ENCODE measurements at places on chromosomes 6 and 20.
A peak's percentile ranks its signal among the peaks of the same experiment; 100 is the strongest.

DNA sequence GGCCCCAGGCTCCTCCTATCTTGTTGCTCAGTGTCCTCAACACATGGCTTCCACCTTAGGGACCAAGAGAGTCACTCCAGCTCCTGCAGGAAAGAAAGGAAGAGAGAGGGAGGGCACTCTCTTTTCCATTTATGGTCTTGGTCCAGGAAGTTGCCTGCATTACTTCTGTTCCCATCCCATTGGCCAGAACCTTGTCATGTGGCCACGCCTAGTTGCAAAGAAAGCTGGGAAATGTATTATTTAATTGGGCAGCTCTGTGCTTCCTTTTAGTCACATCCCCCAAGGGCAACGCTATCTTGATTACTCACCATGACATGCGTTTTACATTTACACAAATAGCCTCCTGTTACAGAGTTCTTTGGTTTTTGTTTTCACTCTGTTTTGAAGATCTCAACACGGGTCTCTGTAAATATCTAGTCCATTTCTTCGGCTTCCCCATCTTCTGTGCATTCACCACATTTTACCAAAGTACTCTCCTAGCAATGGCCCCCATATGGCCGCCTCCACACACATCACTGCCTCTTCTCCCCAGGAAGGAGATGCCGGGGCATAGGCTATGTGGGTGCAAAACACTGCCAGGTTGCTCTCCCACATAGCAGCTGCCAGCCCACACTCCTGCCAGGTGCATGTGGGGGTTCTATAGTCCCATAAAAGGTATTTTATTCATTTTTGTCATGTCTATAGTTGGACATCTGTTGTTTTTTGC, 35.7 kb upstream of the ZMYND8 start:
- no peak for DNase-seq

DNA sequence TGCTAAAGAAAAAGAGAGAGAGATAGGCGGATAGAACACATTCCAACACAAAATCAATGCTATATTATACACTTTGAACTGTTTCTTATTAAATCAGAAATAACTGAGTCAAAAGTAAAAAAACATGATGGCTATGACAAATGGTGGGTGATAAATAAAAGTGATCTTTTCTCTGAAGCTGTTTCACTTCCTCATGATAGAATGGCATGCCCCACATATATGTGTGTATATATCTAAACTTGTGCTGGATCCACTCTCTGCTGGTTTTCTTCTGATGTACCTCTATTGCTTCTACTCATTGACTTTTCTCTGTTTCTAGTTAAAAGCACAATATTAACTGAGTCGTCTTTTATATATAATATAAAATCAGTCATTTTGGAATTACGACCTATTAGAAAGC, 429.9 kb downstream of the PKHD1 start:
- no peak for DNase-seq

DNA sequence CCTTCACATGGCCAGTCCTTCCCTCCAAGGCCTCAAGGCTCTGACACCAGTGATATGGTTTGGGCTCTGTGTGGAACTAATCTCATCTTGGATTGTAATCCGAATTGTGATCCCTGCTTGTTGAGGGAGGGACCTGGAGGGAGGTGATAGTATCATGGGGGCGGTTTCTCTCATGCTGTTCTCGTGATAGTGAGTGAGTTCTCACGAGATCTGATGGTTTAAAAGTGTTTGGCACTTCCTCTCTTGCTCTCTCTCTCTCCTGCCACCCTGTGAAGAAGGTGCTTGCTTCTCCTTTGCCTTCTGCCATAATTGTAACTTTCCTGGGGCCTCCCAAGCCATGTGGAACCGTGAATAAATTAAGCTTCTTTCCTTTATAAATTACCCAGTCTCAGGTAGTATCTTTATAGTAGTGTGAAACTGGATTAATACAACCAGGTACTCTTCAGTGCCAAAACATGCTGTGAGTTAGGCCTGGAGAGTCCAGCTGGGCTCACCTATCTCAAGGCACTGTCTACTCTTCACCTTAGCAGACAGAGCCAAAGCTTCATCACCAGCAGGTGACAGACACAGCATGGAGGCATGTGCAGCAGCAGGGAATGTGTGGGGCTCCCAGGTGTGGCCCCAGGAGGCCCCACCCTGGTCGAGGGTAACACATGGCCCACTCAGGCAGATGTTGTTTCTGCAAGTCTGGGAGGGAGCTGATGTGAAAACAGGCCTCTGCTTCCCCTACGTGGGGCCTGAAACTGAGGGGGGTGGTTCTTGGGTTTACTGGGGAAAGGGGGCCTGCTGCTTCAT, 97.5 kb upstream of the CDYL start:
- DNase-seq: no peak

DNA sequence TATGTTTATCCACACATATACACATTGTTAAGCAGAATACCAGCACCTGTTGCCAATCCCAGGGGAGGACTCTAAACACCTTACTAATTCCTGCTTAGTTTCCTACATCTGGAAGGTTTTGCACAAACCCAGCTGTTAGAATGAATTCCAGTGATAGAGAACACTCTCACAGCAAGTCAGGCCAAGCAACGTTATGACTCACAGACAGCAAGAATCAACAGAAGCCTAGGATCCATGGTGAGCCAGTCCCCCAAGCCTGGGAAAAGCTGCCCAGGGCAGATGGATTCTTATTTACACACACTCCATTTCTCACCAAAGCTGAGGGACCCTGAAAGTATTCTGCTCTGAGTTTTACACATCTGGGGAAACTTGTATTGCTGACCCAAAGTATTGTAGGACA, 291.7 kb downstream of the SLC35F1 start:
- no peak for DNase-seq

- DNase-seq: no peak
These were observed 92.7 kb upstream of the DTNBP1 start for GRCh38 chr6:15755526-15755925.

DNA sequence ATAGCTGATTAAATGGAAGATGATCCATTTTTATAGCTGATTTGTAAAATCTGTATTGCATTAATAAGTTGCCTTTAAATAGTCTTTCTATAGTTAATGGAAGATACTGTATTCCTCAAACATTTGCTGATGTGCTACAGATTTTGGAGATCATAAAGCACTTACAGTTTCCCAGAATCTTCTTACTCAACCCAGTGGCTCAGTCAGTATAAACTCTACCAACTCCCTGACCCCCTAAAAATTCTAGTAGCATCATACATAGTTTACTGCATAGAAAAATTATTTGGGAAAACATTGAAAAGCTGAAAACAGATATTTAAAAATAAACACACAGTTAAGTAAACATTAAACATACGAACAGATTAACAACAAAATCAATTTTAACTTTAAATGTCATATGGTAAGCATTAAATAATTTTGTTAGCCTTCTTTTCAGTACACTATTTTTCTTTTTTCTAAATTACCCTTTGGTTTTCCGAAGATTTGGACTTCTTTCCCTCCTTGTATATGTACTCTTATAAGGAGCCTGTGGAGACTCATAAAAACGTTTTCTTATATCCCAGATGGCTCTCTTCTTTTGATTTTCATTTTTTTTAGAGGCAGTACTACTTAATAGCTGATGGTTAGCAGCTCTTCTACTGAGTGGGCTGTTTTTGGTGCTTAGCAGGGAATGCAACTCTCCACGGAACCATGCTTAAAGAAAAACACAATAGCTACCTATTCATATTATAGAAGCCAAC, 62.7 kb upstream of the BMP5 start:
- no peak for DNase-seq

DNA sequence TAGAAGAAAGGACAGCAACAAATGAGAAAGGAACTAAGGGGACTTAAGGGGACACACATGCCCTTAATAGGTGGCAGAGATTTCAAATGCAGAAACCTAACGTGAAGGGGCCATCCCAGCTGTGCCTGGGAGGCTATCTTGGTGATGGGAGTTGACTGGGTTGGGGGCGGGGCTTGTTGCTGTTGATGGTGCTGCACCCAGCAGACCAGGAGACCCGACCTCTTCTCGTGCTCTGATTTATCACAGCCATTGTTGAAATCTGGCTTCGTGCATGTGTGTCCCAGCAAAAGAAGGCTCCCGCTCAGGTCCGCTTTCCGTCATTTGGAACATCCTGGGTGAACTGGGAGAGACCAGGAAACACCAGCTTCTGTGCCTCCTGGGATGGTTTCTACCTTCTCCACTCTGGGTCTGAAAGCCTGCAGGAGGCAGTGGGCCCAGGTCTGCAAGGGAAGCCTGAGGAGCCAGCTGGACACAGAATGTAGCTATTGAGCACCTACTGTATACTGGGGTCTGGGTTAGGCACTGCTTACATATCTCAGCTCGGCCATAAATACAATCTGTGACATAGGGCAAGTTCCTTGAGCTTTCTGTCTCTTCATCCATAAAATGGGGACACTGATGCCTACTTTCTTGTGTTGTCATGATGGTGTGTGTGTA, 32.1 kb downstream of the TOX2 start:
- no peak for DNase-seq

DNA sequence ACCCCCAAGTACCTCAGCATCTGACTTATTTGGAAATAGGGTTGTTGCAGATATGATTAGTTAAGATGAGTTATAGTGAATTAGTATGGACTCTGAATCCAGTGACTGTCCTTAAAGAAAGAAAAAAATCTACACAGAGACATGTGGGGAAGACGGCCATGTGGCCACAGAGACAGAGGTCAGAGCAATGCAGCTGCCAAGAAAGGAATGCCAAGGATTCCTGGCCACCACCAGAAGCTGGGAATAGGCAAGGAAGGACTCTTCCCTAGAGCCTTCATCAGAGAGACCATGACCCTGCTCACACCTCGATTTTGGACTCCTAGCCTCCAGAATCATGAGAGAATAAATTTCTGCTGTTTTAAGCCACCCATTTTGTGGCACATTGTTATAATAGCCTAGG, 81.8 kb downstream of the FYN start:
- no peak for DNase-seq

GRCh38 chr6:107539409-107539808, 49.5 kb downstream of the SOBP start:
- DNase-seq: no peak

DNA sequence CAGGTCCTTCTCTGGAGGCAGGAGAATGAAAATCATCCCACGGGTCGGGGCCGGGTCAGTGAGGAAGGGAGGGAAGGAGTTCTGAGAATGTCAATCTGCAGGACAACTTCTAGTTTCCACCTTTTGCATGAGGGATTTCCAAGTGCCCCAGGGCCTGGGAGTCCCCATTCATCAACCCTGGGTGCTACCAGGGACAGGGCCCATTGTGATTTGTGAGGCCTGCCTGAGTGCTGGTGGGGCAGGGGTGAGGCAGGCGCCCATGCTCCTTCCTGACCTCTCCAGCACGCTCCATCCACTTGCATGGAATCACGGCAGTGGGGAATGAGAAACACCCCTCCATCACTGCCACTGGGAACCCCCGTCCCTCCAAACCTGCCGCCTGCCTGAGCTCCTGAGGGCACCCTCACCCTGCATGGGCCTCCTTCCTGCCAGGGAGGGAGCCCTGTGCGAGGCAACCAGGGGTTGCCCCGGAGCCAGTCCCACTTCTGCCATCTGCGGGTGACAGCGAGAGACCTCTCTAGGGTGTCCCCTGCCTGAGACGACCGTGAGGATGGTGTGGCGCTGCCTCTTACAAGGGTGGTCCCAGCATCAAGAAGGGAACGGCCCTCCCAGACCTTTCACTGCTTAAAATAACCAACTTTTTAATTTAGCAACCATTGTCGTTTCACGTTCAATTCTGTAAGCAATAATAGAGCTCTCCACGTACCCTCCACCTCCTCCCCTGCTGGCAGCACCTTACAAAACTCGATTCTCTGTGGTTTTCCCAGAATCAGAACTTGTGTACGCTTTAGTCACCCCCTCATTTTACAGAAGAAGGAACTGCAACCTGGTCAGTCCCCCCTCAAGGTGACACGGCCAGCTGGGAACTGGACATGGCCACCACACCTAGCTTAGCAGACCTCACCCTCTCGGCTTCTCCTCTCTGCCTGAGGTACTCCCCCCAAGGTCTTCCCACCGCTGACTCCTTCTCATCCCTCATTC, 28.6 kb downstream of the PMEPA1 start:
- DNase-seq: peak; percentile 48

DNA sequence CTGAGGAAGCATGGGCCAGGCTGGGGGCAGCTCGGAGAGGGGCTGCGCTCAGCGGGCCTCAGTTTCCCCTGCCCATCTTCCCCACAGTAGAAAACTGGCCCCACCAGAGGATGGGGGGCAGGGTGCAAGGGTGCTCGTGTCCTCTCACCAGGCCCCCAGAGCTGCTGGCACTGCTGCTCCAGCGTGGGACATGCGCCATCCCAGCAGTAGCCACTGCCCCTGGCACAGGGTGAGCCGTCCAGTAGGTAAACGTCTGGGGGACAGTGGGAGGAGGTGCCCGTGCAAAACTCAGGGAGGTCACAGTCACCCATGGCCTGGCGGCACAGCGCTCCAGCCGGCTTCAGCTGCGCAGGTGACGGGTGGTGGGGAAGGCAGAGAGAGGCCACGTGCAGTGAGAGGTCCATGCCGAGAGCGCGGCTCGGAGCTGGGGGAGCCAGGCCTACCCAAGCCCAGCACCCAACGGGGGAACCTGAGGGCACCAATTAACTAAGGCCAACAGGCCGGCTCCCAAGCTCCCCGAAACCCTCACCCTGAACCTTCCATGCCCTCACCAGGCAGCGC, 8.9 kb upstream of the GFRA4 start:
- no peak for DNase-seq
